NAMALWA (cell line): ENCODE measurements at places on chromosomes 1 and 21.

DNA sequence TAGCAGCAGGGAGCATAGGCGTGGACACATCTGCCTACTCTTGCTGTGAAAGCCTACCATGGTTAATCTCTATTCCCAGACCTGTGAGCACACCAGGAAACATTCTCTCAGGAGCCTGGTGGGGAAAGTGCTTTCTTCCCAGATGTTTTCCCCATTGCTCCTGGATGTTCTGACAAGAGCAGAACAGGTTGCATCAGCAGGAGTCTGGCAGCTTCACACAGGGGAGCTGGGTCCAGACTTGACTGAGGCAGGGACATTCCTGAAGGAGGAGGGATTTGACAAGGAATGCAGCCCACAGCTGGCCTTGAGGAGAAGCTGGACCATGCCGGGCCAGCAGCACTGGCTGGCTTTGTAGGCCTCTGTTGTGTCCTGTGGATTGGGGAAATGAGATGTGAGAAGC is 21.0 kb upstream of the ARTN start:
- no peak for DNase-seq

GRCh38 chr1:208455821-208456220 is 211.6 kb upstream of the PLXNA2 start:
- no peak for DNase-seq

DNA sequence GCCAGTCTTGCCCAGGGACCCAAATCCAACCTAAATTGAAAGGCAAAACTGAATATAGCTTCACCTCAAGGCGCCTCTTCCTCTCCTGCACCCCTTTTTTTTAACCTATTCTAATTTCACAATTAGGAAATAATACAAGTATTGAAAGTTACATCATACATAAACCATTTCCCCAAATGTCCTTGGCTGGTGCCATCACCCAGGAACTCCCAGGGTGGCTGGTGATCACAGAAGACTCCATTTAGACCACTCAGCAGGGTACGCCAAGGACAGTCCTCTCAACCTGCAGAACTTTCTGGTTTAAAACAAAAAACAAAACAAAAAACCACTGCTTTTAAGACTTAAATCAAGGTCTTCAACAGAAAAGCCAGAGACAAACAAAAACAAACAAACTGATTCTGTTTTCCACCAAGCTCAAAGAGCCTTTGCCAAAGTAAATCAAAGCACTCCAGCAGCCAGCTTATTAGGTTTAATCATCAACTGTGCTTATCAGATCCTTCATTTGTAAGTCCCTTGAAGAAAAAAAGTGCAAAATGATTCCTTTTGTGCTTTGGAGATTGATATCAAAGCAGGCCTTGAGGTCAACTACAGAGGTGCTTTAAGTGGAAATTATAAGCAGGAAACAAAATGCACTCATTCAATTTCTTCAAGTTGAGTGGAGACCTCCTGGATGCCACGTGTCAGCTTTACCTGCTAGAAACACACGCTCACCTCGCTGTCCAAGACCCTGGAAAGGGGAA is 113.0 kb downstream of the ETS2 start:
- no peak for DNase-seq

GRCh38 chr1:201153474-201154388 is 543 bp downstream of the TMEM9 start:
- no peak for DNase-seq

DNA sequence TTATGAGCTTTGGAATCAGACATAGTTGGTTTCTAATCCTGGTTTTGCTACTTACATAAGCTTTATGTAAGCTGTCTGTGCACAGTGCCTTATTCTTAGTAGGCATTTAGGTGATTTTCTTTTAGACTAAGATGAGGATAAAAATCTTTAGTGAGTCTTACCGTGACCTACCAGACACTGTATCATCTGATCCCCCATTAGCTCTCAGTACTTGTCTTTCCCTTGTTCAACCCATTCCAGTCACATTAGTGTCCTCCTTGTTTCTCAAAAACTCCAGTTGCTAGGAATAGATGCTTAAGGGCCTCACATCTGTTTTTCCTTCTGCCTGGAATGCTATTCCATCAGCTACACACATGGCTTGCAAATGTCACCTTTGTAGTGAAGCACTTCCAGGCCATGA is 18.8 kb downstream of the PPP1R12B start:
- no peak for DNase-seq

DNA sequence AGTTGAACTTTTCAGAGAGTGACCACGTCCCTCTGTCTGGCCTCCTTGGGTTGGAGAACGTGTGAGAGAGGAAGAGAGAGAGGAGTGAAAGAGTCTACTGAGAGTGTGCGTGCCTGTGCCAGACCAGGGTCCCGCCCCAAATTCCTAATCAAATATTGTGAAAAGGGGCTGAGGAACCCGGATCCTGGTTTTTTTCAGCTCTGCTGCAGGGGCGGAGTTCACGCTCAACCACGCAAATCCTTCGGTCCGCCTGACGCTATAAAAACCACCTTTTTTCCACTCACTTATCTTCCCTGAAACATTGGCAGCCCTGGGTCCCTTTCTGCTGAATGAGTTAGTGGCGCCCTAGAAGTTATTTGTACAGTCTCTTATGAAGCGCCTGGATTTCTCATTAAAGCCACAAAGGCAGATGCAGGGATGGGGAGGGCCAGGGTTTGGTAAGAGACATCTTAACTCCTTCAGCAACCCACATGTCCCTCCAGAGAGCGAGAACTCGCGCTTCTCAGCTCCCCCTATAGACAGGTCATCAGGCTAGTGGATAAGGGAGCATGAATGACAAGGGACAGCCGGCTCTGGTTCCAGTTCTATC is at the start of gene FMOD:
Gene FMOD (minus strand): TSS at position 86 of the 589 bp plus-strand sequence. CDS start 2,852 bp downstream, outside the sequence.
- no peak for DNase-seq

GRCh38 chr1:2212274-2212531 is 15.9 kb upstream of the SKI start:
- DNase-seq: no peak

- no peak for DNase-seq
These were observed 9.6 kb downstream of the DAP3 start for GRCh38 chr1:155698382-155699038.

DNA sequence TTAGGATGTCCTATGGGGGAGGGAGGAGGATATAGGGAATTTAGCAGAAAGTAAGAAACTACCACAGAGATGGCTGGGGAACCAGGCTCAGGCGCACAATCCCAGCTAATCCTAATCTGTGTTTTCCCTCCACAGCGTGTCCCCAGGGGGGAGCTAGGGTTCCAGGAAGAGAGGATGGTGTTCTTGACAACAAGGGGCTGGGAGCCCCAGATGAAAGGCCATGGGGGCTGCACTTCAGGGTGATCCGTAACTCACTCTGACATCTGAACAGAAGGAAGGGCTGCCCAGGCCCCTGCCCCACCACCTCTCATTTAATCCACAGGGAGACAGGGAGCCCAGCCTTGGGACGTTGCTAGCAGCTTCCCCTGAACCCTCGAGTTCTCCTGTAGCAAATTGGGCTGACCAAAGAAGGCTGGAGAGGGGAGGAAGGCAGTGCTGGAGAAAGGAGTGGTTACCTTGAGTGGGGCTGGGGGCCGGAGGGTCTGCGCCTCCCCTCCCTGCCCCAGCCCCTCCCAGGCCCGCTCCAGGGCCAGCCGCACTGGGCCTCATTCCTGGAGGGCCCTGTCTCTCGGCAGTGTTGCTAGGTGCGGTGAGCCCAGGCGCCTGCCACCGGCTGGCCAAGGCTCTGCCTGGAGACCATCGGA is 131.7 kb downstream of the TMEM53 start:
- DNase-seq: no peak

DNA sequence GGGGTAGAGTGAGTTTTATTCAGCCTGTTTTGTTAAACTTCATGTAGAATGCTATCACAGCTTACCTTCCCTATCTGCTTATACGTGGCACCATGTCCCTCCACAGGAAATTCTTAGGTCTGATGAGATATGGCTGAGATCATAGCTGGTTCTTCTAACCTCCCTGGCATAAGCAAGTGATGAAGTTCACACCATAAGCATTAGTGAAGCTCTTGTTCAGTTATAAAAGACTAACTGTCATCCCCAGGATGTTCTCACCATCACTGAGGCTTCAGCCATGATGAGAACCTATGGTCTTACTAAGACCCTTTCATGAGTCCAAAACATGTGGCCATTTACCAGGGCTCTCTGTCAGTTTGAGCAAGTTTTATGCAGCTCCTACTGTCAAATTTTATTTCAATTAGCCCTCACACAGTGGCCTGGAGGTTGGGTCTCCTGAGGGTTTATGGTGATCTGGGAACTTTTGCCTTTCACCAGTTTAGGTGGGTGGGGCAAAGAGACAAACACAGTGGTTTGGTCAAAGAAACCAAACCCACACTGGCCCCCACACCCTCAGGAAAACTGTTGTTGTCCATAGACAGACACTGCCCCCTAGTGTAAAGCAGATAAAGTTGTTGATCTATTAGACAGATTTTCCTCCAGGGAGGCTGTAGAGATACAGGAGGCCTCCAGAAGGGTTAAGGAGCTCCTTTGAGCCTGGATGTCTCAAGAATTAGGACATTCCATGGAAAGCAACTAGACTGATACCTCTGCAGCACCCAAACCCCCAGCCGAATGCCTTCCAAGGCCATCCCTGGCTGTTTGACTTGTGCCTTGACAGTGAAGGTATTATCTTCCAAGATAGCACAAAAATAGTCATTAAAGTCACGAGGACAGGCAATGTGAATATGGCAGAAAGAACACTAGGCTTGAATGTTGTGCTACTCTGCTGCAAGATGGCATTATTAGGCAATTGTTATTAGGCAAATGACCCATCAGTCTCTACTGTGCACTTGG is 5.0 kb downstream of the SLC22A15 start:
- DNase-seq: peak; percentile 52

- DNase-seq: no peak
These were observed 368.5 kb upstream of the SNX7 start for GRCh38 chr1:98292994-98293393.

- DNase-seq: peak; percentile 72
These were observed at the start of gene ACTL8 for GRCh38 chr1:17755120-17755519. ACTL8 (plus strand) TSS chr1:17755333; CDS start chr1:17823009, 67,676 bp downstream.

DNA sequence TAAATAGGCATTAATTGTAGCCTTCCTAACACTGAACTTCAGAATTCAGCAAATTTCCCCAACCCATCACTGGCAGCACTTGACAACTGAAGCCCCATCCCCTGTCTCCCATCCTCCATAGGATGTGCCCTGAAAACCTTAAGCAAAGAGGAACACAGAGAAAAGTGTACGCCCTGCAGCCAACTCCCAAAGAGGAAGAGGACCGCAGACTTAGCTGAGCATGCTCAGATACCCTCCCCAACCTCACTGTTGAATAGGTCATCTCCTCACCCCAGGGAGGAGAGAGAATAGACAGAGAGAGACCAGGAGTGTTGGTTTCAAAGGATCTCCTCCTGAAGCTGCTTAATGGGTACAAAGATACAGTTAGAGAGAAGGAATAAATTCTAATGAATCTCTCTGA is 50.5 kb downstream of the CD2 start:
- DNase-seq: no peak

DNA sequence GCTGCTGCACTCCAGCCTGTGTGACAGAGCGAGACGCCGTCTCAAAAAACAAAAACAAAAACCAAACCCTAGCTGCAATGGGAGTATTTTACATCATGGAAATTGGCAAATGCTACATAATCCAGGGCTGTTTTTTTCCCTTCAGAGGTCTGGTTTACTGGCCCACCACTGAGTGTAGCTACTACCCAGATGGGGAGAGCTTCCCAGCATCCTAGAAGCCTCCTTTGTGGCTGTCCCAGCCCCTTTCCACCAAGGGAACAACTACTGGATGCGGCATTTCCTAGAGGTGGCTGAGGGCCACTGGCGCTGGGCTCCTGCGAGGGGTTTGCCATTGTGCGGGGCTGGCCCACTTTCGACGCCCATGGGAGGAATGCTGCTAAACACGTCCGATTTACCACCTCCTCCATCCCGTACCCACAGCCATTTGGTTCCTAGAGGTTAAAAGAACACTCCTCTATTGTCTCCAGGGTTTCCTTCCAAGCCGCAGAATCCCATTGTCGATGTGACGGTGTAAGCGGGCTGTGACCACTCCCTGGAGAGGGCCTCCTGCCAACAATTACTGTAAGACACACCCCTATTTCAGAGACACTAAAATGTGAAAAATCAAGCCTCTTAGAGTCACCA is 55.4 kb downstream of the RUNX3 start:
- no peak for DNase-seq

- no peak for DNase-seq
These were observed 73.9 kb upstream of the RRP15 start for GRCh38 chr1:218211241-218211640.

DNA sequence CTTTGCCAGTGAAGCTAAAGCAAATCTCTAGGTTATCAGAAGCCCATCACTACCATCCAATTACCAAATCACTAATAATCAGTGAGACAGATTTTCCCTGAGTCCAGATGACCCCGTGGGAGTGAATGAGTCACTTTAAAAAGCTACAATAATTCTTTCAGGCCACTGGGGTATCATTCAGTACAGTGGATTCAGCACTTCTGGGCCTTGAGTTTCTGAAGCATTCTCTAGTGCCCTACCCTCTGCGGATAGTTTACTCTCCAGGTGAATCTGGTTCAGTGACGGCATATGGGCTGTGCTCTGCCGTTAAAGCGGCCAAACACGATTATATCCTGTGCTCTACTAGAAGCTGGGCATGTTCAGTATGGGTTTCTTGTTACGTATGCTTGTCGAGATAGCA is 26.1 kb downstream of the NR5A2 start:
- DNase-seq: no peak

GRCh38 chr1:74430342-74430934 is 82.0 kb downstream of the LRRC53 start:
- DNase-seq: no peak

DNA sequence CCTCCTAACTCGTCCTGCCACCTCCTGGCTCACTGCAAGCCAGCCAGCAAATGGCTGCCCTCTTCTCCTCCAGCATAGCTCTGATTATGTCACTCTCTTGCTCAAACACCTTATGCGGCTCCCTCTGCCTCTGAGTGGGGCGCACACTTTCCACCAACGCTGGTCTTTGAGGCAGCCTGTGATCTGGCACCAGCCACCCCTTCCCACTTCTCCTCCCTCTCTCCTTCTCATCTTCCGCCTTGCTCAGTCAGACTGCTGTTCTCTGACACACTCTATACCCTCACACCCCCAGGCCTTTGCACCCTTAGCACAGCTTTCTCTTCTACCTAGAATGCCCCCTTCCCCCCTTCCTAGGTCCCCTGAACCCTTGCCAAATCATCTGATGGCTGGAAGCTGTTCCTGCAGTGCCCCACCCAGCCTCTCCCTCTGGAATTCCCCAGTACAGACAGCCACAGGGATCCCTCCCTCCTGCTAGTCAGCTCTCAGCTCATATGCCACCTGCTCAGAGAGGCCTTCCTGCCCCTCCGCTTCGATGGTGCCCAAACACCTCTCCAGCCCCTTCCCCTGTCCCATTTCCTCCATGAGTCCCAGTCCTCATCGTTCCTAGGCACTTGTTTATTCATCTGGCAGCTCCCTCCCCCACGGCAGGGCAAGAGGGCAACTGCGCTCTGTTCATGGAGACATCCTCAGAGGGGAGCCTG is 21.7 kb upstream of the PEF1 start:
- peak; percentile 17 for DNase-seq
